Smooth muscle cell of the umbilical artery (primary cell): ENCODE measurements at places on chromosomes 12 and 14. TPM values are rescaled to one million over a fixed set of nuclear protein-coding genes. Genes with fewer than 3 reads are reported as not detected.

The ARID2 gene
- 13.7 and 19.7 TPM in 2 replicates for total RNA-seq

The RNASE4 gene
- total RNA-seq: 19.6 and 23.4 TPM in 2 replicates

The OLR1 gene
- total RNA-seq: 0.23 and 5.0 TPM in 2 replicates

The CCNT1 gene
- total RNA-seq: 29.4 and 32.9 TPM in 2 replicates

The KRT73 gene
- not detected in 2 replicates for total RNA-seq

The IAPP gene
- not detected in 2 replicates for total RNA-seq

The ESRRB gene
- total RNA-seq: not detected in 2 replicates

The PLCZ1 gene
- total RNA-seq: 0.18 TPM in 1 of 2 replicates, not detected in the other

The ABCD2 gene
- total RNA-seq: 0.05 and 0.30 TPM in 2 replicates

The DHRS2 gene
- 1.3 and 3.9 TPM in 2 replicates for total RNA-seq

The SP1 gene
- total RNA-seq: 24.1 and 37.1 TPM in 2 replicates

The SLC6A12 gene
- under 0.01 TPM in 1 of 2 replicates, not detected in the other for total RNA-seq

The ORAI1 gene
- 5.9 and 17.6 TPM in 2 replicates for total RNA-seq

The C2CD5 gene
- total RNA-seq: 17.2 and 24.8 TPM in 2 replicates

The BTBD7 gene
- 23.8 and 26.4 TPM in 2 replicates for total RNA-seq

The KLRC4 gene
- not detected in 2 replicates for total RNA-seq

The VCPKMT gene
- 7.1 and 7.7 TPM in 2 replicates for total RNA-seq

The AICDA gene
- total RNA-seq: not detected in 2 replicates

The RAPGEF3 gene
- total RNA-seq: 4.2 and 6.1 TPM in 2 replicates

The OR10AD1 gene
- total RNA-seq: not detected in 2 replicates
